ENCODE measurements at places on chromosomes 7 and 10.
A peak's percentile ranks its signal among the peaks of the same experiment; 100 is the strongest.

DNA sequence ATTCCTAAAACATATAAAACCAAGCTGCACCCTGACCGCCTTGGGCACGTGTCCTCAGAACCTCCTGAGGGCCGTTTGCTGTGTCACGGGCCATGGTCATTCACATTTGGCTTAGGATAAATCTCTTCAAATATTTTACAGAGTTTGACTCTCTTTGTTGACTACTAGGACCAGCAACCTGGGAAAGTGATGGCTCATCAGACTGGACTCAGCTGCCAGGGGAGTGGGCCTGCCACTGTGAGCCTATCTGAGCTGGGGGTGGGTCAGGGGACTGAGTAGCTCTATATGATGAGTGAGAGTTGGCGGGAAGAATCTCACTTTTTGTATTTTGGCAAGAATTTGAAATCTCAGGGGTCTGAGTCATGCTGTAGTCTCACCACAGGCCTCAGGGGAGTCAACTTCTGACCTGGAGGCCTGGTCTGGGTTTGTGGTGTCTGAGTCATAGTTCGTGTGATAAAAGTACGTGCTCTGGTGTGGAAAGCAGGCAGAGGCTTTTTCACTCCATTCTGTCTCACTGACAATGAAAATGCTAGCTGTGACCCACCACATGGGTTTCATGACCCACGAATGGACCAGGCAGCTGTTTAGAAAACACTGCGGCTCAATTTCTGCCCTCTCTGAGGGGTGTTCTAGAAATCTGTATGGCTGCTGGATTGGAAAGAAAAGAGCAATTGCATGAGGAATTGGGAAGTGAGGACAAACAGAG, 4.2 kb upstream of the UPP1 start:
- DNase-seq: no peak

DNA sequence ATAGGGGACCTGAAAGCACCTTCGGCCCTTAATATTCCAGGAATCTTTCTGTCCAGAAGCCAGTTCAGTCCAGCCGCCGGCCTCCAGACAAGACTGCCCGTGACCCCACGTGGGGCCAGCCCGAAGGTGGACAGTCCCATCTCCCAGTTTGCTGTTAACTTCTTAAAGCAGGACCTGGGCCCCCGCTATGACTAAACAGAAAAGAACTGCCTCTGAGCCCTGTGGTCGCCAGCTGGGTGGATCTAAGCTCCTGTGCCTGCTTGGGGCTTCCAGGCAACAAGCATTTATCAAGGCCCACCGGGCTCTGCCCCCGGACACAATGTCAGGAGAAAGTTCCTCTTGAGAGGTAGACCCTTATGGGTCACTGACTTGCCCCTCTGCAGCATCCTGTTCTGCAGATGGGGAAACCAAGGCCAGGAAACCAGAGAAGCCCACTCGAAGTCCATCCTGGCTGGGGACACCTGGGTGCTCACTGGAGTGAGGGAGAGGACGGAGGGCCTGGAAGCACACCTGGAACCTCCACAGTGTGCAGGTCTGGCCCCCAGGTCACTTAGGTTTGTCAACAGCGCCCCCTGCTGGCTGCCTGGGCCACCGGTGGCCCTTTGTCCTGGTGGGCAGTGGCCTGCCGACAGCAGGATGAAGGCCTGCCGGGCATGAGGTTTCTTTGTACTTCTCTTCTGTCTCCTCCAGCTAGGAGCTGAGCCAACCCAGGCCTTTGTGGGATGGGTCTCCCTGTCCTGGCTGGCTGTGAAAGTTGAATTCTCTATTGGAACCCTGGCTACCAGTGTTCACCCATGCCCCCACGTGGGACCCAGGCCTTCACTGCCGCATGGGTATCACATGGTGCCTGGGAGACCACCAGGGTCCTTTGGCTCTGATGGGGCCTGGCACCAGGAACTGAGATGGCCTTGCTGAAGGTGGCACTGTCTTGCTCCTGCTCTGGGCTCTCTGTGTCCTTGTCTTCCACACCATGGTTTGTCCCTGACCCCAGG, 128.0 kb downstream of the ZMIZ1 start:
- DNase-seq: peak; percentile 80

- DNase-seq: no peak
Measured at GRCh38 chr10:96890172-96890513, 58.0 kb downstream of the LCOR start.

- no peak for DNase-seq
Measured at GRCh38 chr7:9250876-9251275, 817.5 kb downstream of the NXPH1 start.

DNA sequence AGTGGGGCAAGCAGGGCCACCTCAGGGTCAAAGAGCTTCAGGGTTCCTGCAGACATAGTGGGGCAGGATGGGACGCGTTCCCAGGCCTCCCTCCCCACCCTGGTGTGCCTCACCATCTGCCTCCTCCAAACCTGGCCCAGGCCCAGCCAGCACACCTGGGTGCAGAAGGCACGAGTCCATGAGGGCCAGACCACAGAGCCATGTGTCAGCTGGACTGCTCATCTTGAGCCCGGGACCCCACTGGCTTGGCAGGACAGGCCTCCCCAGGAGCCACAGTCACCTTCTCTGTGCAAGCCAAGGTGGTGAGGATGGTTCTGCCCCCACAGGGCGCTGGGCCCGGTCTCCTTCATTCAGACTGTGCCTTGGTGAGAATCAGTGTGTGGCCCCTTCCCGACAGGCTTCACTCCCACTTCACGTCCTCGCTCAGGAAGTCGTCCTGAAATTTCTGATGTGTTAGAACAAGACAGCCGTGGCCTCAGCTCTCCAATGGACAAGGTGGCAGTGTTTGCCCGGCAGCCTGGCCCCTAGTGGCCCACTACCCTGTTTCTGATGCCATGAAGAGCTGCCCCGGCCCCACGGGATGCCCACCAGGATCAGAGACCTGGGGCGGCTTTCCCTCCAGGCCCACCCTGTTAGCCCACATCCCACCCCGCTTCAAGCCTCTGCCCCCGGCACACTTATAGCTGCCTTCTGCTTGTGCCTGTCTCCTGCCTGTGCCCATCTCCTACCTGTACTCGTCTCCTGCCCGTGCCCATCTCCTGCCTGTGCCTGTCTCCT, 59.6 kb upstream of the EBF3 start:
- DNase-seq: no peak

- DNase-seq: no peak
Measured at GRCh38 chr10:90420637-90421318, 437.1 kb downstream of the HTR7 start.

DNA sequence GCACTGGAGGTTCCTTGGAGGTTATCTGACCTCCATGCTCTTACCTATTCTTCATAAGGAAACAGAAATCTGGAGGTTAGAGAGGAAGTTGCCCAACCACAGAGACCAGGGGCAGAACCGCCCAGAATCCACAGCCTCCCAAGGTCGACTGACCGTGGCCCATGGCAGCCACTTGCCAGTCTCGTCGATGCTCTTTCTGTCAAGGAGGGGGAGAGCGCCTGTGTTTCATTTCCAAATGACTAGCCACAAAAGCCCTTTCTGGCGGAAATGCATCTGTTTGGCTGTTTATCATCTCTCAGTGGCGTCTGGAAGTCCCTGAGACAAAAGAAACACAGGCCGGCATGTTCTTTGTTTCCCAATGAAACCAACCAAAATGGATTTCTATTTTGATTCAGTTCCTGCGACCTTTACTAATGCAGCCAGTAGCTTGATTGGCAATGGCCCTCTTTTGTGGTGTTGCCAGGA, 2.9 kb downstream of the RAMP3 start:
- no peak for DNase-seq

DNA sequence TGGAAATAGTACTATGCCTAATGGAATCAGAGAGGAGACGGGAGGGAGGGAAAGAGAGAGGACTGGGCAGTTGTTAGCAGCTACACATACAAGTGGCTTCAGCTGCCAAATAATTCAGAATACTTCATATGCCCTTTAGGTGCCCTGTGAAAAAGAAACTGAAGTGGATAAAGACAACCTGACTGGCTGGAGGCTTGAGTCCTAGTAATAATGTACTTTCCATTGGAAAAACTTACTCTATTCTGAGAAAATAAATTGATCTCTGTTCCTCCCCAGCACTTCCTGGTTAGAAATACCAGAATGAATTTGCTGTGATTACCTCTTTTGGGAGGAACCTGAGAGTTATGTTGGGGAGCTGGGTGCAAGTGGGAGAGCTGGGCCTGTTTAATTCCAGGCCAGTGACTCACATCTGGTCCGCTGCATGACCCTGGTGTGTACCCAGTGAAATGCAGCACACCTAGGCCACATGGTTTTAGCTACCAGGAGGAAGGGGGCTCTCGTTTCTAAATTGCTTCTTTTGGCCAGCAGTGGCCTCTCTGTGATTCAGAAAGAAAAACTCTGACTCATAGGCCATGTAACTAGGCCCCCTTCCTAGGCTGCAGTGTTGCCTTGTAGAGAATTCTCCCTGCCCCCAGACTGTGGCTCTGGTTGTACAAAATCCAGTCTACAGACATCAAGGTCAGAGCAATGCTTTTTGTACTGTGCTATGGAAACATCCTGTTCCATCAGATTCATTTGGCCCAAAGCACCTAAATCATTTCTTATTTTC, 6.5 kb downstream of the AGFG2 start:
- no peak for DNase-seq

- DNase-seq: no peak
Measured at GRCh38 chr10:25245165-25245564, 70.4 kb downstream of the GPR158 start.

- DNase-seq: peak; percentile 49
Measured at GRCh38 chr7:150322114-150322832, 882 bp upstream of the LRRC61 start.

GRCh38 chr10:4784667-4785333, 41.2 kb upstream of the AKR1E2 start:
- no peak for DNase-seq

DNA sequence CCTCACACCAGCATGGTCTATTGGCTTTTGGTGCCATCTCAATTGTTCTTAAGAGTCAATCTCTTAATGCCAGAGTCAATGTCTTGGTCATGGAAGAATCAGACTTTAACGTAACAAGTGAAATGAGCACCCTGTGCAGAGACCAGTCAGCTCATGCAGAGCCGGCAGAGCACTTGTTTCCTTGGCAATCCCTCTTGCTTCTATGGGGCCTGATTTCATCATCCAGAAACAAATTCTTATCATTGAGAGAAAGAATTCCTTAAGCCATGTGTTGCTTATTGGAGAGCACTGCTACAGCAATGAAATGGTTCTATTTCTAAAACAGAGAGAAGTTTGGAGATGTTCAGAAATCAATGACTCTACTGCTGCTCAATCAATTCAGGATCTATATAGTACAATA, 212.8 kb downstream of the IPMK start:
- no peak for DNase-seq

GRCh38 chr7:135074531-135074930, 73.3 kb upstream of the TMEM140 start:
- no peak for DNase-seq

GRCh38 chr7:88363249-88363648, 56.6 kb upstream of the STEAP4 start:
- no peak for DNase-seq

- no peak for DNase-seq
Measured at GRCh38 chr7:80236681-80237080, 102.0 kb downstream of the GNAI1 start.

- DNase-seq: no peak
Measured at GRCh38 chr7:577741-578370, 58.2 kb upstream of the PDGFA start.
